Activated T-helper 1 cell treated with anti-CD3 and anti-CD28 coated beads, Interleukin-2, amount 50 U/mL, for 16 hours (primary cell): ENCODE measurements at places on chromosomes 3 and 15.

DNA sequence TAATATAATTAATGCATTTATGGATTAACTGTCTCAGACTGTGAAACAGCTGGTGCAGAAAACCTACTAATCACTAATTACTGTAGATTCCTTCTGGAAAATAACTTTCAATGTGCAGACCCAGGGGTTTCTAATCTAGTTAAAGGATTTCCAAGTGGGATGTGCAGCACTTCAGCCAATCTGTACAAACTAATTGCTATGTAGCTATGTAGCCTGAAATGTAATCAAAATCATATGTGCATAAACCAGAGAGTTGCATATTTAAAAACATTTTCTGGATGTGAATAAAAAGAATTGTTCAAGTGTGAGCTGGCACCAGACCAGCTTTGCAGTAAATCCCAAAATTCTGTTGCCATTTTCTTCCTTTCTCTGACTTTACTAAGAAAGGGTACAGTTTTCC, 127.5 kb upstream of the CD96 start:
- DNase-seq, result no peak

DNA sequence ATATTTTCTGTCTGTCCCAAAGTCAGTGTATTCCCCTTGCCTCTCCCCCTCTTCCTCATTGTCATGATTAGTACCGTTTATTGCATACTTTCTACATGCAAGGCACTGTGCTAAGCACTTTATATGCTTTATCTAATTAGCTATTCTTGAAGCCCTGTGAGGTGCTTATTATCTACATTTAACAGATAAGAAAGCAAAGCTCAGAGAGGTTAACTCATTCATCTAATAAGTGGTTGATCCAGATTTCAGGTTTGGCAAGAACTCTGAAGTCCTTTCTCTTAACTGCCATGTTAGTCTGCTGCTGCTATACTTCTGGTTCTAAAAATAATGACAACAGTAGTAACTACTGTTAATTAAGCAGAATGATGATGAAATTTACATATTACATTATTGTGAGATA, 13.5 kb downstream of the IQGAP1 start:
- DNase-seq, result no peak

DNA sequence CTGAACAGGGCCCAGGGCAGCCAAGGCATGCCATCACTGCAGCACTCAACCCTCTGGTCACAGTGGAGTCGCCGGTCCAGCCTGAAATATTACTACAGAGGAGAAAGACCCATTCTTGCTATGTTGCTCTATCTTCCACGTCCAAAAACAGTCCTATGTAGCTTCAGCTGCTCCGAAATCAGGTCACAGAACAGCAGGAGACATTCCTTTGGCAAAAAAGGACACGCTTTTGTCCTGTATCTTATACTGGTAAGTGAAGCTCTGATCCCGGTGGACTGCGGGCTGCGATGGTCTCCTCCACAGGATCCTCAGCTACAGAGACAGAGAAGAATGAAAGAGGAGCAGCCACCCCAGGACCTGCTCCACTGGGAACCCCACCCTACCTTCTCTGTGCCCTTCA, 17.6 kb downstream of the ELP6 start:
- no peak for DNase-seq

DNA sequence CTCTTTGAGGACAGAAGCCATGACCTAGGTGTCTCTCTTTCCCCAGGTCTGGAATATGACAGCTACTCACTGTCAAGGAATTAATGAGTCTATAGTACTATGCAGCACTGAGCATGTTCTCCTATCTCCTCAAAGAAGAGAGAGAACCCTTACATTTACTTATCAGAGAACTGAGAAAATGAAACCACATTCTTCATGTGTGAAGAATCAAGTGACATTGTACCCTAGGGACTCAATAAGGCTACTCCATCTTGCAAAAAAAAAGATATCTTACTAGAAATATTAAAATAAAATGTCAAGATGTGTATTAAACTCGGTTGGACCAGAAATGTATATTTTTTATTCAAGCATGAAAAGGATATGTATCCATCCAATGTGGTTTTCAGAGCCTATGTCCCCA, 133.2 kb upstream of the COL8A1 start:
- no peak for DNase-seq

DNA sequence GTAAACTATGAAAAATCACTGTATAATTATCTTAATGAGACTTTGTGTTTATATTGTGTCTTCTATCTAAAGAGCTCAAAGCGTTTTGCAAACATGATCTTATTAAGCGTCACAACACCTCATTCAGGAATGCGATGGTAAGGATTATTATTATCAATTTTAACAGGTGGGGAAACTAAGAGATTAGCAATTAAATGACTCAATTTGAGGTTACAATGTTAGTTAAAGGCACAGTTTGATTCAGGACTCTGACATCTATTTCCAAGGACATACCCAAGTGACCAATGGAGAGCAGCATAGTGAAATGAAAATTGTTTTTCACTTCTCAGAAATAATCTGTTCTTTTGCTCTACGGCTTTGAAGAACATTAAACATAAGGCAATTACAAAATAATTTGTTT, 74.6 kb downstream of the FMN1 start:
- DNase-seq, result no peak

DNA sequence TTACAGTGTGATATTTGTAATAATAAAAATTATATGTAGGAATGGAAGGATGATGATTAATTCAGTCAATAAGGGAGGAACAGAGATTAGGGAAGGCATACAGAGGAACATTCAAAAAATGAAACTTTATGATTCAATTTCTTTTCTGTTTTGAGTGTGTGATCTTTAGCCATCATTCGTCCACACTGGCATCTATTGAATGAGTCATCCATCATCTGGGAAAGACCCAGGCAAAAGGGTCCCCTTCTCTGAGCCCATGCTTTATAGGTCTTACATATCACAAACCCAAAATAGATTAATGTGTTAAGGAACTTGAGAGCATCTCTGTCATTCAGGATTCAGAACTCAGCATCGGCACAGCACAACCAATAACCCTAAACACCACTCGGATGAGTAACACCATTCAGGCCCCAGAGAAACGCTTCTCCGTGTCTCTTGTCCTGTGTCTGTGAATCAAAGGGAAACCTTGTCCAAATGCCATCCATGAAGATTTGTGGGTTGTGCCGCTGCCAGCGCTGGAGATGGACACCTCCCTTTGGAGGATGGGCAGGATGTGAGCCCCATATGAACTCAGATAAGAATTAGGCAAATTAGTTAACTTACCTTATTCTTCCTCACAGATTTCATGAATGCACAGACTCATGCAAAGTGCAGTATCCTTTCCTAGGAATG, 21.7 kb upstream of the TPM1 start:
- DNase-seq, result no peak

DNA sequence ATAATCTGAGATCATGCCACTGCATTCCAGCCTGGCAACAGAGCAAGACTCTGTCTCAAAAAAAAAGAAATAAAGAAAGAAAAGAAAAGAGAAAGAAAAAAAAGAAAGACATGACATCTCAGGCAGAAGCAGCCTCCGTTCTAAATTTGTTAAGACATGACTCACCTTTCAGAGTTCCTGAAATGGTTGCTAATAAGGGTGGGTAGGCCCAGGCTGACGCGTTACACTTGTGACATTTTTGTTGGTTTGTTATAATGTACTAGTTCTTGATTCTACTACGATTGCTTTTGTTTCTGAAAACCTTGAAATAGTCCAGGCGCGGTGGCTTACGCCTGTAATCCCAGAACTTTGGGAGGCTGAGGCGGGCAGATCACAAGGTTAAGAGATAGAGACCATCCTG, 21.0 kb downstream of the SLC25A20 start:
- no peak for DNase-seq

GRCh38 chr3:11059090-11059798, 66.7 kb downstream of the SLC6A1 start:
- no peak for DNase-seq

DNA sequence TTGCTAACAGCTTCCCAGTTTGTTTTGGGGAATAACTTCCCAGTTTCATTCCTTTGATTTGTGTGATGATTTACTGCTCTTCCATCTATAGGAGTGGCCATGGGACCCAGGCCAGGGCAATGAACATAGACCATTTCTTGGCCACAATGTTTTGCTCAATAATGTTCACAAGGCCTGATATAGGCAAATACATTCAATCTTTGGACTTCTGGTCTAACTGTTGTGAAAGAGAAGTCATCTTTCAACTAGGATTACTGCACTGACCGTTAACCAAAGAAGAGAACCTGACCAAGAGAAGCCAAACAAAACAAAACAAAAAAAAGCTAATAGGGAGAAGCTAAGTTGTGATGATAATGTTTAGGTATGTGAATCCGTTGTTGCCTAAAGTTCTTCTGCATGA, 221.8 kb upstream of the SUCLG2 start:
- no peak for DNase-seq

DNA sequence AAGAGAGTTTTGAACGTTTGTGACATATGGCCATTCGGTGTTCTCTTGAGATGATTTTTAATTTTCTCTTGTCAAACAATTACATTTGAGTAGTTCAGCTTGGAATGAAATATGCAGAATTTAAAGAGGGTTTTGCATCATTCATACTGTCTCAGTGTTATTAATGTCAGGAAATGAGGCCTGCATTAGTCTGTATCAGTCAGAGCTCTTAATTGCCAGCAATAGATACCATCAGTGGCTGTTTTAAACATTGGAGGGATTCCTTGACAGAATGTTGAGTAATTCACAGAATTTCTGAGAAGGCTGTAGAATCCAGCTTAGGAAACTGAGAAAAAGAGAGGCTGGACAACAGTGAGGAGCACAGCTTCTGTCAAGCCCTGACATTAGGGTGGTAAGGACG, 722.0 kb downstream of the NR2F2 start:
- no peak for DNase-seq

DNA sequence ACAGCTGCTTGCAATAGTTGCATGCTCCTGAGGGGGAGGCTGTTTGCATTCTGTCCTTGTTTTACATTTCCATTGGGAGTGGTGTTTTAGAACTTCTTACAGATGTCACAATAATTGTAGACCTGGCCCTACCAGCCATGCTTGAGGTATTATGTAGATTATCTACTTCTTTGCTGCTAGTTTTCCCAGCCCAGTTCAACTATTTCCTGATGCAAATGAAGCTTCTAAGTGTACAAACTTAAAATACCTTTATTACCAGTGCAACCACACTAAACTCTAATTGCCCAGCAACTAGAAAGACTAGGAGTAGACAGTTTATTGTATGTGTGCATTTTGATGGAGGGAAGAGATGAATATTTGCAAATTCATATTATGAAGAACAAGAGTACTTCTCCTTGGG, 104.9 kb upstream of the MYZAP start:
- no peak for DNase-seq

GRCh38 chr15:72824112-72824511, 40.6 kb upstream of the ADPGK start:
- no peak for DNase-seq
